ENCODE measurements at places on chromosomes 3 and 15.

GRCh38 chr15:75051711-75052110, 28.3 kb downstream of the PPCDC start:
- DNase-seq = no peak

- no peak for DNase-seq
These were observed 7.8 kb downstream of the DLL4 start for GRCh38 chr15:40936709-40937666.

DNA sequence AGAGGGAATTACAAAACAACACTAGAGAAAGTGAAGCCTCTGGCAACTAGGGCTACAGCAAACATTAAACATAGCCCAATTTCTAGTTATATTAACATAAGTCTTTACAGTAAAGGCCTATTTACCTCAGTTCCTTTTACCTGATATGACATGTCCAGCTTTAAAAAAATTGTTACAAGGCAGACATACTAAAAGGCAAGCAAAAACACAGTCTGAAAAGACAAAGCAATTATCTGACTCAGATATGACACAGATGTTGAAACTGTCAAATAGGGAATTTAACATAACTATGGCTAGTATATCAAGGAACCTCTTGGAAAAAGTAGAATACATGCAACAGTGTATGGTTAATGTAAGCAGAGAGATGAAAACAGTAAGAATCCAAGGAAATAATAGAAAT, 238.6 kb downstream of the RAP2B start:
- DNase-seq = no peak

DNA sequence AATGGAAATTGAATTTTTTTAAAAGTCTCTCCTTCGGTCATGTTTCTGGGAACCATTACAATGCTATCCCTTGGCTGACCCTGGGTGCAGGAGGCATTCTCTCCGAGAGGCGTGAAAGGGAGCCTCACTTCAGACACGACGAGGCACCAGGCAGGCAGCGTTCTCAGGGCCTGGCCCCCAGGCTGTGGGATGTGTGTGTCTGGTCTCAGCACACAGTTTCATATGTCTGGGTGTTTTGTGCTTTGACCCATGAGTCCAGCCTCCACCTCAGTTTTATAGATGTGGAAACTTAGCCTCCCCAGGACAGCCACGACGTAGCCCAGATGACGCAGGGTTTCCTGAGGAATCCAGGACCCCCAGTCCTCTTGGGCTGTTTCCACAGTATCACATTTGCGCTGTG, 34.0 kb downstream of the FGD5 start:
- no peak for DNase-seq

DNA sequence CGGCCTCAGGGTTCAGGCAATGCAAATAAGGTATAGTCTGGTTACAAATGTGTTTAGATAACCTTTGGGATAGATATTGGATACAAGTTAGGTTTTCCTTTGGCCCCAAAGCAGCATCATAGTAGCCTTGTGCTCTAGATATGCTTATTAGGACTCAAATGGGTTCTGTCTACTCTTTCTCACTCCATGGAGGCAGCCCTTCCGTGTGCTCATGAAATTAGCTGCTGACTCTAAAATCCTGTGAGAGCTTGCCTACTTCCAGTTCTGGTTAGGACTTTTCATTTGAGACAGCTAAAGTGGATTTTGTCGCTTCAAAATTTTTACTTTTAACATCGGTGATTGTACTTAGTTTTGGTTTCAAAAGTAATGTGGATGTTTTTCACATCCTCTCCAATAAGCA, 1.6 kb downstream of the CDV3 start:
- no peak for DNase-seq

GRCh38 chr3:40620151-40620550, 95.4 kb downstream of the ZNF621 start:
- no peak for DNase-seq

- DNase-seq = no peak
These were observed 11.6 kb downstream of the TMEM212 start for GRCh38 chr3:171854649-171855305.

DNA sequence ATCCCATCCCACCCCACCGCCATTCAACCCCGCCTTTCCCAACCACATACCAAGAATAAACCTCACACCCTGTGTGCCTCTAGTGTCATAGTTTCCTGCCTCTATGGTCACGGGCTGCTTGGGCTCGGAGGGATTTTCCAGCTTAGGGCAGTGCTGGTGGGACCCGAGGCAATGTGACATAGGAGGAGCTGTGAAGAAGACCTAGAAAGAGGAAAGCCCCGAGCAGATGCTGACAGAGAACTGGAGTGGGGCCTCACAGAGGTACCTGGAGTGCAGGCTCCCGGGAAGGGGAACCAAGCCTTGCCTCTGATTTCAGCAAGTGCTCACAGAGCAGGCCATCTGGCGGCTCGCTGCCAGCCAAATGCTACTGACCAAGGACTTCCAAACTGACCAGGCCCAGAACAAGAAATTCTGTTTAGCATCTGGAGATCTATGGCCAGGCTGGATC, 27.5 kb downstream of the BHLHE40 start:
- DNase-seq = peak; percentile 58

DNA sequence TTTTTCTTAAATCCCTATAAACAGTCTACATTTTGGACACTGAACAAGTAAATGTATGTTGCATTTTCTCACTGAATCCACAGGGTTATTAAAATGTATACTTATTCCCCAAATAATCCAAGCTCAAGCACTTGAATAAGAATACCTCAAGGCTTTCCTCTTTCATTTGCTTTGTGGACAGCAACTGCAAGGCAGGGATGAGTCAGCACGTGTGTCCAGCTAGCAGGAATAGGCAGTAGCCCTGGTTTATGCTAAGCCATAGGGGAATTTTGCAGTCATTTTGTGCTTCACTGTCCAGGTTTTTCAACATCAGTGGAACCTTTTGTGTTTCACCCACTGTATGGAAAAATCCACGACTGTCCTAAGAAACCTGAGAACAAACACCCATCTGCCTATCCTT, 96.7 kb upstream of the KCNMB2 start:
- no peak for DNase-seq

- no peak for DNase-seq
These were observed 223.3 kb upstream of the TPRG1 start for GRCh38 chr3:188948281-188948996.

GRCh38 chr3:183884097-183884426, 618 bp downstream of the PARL start:
- DNase-seq = no peak

DNA sequence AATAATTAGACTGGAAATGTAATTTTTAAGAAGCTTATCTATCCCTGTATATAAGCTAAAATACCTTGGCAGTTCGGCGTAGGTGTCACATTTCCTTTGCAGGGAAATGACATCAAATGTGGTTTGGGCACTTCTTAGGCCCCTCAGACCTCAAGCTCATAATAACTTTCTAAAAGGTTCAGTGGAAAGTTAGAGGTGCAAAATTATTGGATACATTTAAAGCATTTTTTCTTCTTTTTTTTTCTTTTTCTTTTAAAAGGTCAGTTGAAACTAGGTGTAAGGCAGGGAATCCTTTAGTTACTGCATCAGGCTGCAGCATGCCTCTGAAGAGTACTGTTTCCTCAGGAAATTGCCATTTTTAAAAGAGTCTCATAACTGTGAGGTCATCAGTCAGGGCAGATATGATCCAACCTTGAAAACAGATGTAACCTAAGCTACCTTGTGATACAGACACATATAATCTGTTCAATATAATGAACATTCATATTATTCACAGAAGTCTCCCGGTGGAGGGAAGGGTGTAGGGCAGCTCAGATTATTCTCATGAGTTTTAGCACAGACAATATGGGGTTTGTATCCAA, 4.8 kb downstream of the SACM1L start:
- no peak for DNase-seq

- DNase-seq = no peak
These were observed 260.5 kb upstream of the LYSMD4 start for GRCh38 chr15:99993681-99994131.
